HFFc6 (cell line): ENCODE measurements at places on chromosomes 2 and 18.

GRCh38 chr18:21111346-21112139 is at the start of gene ROCK1:
TSS of gene ROCK1 (minus strand) at chr18:21111813. CDS start at chr18:21110910, 903 bp downstream.
- peak; percentile 97 for DNase-seq

DNA sequence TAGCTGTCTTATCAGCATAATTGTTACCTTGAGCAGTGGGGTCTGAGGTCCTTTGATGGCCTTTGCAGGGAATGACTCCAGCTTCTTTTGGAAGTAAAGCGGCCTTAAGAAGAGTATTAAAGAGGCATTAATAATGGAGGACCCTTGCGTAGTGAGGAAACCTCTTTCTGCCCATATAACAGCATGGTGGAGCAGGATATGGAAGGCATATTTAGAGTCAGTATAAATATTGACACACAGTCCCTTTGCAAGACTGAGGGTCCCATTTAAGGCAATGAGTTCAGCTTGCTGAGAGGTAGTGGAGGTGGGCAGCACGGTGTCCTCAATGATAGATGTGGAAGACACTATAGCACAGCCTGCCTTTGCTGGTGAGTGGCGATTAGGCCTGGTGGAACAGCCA is 32.7 kb downstream of the NCL start:
- DNase-seq: no peak

GRCh38 chr18:76364282-76365259 is 130.5 kb downstream of the ZNF516 start:
- DNase-seq: no peak

DNA sequence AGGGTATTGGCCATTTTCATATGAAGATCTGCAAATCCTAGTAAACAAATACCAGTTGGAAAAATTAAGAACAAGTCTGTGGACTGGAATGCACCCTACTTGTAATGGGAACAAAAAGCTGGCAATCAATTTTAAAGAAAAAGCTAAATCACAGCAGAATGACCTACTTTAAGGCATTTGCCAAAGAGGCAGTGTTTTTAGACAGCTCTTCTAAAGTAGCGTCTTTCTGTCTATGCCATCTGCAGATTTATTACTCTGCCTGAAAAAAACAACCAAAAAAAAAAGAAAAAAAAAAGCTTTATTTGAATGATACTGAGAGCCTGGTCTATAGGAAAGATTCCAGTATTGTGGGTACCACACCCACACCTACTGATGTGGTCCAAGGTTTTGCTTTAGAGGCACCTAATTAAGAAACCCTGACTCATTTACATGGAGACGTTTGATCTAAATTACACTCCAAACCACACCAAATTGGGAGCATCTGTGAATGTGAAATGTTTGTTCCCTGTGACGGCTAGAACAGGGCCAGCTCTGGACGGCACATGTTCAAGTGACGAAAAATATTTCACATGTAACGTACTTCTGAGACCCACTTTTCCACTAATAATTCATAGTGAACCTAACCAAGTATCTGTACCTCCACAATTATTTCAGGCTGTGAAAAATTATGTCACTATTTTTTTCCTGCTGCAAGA is 597.1 kb downstream of the ARHGAP15 start:
- DNase-seq: no peak

- DNase-seq: no peak
Measured at GRCh38 chr2:195342061-195342460, 315.0 kb upstream of the SLC39A10 start.

DNA sequence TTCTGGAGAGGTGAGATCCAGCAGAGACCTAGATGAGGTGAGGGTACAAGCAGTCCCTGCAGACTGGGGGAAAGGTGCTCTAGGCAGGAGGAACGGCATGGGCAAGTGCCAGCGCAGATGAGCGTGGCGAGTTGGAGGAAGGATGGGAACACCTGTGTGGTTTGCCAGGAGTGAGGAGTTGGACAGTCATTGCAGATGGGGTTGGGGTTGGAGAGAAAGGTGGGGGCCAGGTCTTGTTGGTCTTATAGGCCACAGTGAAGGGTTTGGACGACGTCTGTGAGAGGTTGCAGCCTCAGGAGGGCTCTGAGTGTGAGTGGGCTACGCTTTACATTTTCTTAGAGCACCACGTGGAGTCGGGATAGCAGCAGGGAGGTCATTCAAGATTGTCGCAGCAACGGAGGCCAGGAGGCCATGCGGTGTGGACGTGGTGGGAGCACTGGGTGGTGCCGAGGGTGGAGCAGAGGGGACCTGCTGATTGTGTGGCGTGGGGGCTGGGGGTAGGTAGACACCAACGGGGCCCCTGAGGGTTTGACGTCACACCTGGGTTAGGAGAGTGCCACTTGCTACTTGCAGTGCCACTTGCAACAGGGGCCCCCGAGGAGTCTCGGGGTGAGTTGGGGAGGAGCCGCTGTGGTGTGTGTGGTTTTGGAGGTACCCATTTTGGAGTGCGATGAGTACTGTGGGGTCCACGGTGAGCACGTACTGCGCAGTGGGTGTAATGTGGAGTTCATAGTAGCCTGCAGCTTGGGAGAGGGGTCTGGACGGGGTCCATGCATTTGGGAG is 66.2 kb downstream of the LPIN1 start:
- DNase-seq: no peak

DNA sequence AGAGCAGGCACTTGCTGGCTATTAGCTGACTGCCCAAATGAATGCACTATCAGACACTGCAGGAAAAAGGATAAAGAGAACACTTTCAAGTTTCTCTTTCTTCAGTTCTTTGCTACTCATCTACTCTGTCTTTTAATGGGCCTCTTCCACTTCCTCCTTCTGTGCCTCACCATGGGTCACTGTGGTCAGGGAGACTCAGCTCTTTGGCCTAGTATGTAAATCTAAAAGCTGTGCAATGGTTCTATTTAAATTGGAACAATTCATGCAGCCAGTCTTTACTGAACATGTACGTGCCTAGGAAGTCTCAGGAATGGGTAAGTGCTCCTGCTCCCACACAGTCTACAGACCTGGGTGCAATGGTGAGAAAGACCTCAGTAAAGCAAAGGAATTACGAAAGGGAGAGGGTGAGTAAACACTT is 79.1 kb upstream of the DNMT3A start:
- DNase-seq: no peak

GRCh38 chr18:57901825-57902589 is 98.9 kb upstream of the ATP8B1 start:
- no peak for DNase-seq

- no peak for DNase-seq
Measured at GRCh38 chr2:168192839-168193616, 54.4 kb downstream of the STK39 start.

DNA sequence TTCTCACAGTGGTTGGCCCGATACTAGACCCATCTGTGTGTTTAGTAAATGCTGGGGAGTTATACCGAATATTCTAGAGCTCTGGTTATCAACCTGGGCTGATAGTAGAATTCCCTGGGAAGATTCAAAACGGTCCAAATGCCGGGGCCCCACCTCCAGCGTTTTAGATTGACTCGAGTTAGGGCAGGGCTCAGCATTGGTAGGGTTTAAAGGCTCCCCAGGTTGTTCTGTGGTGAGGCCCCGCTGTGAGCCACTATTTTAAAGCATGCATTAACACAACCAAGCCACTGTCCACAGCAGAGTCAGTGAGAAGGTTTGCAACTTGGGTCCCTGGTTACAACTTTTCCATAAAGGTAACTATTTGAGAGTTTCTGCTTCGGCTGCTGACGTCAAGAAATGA is 73.6 kb downstream of the DYSF start:
- DNase-seq: no peak

- DNase-seq: no peak
Measured at GRCh38 chr2:237624565-237624964, 2.8 kb upstream of the LRRFIP1 start.

- DNase-seq: no peak
Measured at GRCh38 chr2:130371723-130372054, 15.8 kb downstream of the PTPN18 start.

DNA sequence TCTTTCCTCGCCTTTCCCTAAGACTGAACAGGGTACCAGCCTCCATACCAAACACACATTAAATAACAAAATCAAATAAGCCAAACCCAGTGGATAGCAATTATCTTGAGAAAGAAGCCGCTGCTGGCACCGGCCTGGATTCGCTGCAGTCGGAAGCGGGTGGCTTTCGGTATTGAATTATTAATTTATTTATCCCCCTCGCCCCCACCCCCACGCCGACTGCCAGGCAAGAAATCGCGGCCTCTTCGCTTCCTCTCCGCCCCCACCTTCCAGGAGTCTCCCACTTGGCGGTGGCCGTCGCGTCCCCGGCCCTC is 370 bp upstream of the ZNF804A start:
- no peak for DNase-seq
